ENCODE measurements at places on chromosomes 4 and X.

DNA sequence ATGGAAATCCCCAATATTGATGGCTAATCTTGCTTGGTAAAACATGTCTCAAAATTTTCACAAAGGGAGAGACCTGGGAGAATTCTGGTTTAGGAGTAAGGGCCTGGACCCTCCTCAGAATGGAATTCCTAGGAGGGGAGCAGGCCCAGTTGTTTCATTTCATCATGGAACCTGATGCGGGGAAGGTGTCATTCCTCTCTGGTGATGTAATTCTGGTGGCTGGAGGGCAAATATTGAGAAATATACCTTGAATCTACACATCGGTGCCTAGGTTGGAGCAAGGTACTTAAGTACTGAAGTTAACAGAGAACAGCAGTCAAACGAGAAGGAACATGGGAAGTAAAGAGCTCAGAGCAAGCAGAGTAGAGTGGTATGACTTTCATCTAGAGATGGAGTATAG, 23.2 kb upstream of the CCSER1 start:
- DNase-seq, result no peak

DNA sequence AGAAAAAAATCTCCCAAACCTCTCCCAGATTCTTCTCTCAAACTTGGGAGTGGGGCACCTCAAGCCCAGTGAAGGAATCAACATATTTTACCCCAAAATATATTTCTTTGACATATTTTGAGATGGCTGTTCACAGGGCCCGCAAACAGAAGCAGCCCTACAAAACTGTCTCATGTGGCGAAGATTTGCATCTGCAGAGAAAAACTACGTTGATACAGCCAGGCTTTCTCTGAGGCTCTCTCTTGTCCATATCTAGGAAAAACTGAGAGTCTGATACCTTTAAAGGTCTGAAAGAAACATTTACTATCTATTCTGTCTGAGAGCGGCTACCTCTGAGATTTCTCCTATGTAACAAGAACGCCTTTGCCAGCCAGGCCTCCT, 23.3 kb upstream of the TMSB4X start:
- DNase-seq, result peak; percentile 43

DNA sequence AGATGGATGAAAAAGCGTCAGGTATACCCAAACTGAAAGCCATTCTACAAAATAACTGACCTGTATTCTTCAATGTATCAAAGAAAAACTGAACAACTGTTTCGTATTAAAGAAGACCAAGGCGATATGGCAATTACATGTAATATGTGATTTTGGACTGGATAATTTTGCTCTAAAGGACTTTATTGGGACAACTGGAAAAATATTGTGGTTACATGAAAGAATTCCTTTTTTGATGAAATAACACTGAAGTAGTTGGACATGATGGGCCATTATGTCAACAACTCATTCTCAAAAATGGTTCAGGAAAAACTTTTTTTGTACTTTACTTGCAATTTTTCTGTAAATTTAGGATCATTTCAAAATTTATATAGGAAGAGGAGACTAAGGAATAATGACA, 12.1 kb upstream of the ANTXR2 start:
- no peak for DNase-seq

GRCh38 chr4:185702147-185702663, 109.8 kb downstream of the SORBS2 start:
- DNase-seq, result no peak

GRCh38 chr4:47287735-47288134, 175.8 kb downstream of the COMMD8 start:
- no peak for DNase-seq

DNA sequence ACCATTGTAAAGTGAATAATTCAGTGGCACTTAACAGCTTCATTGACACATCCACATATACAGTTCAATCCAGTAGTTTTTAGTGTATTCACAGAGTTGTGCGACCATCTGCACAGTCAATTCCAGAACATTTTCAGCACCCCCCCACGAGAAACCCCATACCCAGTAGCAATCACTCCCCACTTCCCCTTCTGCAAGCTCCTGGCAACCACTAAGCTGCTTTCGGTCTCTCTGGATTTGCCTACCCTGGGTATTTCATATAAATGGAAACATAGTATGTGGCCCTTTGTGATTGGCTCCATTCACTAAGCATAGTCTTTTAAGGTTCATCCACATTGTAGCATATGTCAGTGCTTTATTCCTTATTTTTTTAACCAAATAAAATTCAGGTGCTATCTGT, 10.0 kb downstream of the MSL3 start:
- no peak for DNase-seq

- DNase-seq, result no peak
Measured at GRCh38 chr4:26476545-26476944, 13.7 kb downstream of the CCKAR start.

Measured in CD4-positive, alpha-beta T cell treated with Interleukin-2 at 100 ng/mL for 4 hours (primary cell).